ENCODE measurements at places on chromosomes 2 and 18.

GRCh38 chr2:232190796-232191195 is 187.8 kb upstream of the ALPP start:
- DNase-seq = no peak

GRCh38 chr18:36812678-36813077 is 16.1 kb downstream of the TPGS2 start:
- DNase-seq = peak; percentile 65

- no peak for DNase-seq
These were observed 34.7 kb downstream of the LRRTM1 start for GRCh38 chr2:80269806-80270205.

DNA sequence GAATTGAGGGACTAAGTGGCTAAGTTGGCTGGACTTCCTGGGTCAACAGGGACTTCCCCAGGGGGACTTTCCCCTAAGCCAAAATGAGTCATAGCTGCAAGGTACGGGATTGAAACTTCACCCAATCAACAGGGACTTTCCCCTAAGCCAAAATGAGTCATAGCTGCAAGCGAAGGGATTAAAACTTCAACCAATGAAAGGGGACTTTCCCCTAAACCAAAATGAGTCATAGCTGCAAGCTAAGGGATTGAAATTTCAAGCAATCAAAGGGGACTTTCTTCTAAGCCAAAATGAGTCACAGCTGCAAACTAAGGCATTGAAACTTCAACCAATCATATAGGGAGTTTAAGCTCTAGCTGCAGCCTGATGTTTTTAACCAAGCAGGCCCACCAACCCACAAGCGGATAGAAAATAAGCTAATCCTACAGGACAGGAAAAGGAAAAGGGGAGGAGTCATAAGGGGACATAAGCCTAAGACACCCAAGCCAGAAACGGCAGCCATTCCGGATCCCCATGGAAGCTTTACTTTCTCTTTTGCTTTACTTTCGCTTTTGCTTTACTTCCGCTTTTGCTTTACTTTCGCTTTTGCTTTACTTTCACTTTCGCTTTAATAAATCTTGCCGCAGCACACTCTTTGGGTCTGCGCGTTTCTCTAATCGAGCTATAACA is 1375.4 kb upstream of the CELF4 start:
- DNase-seq = peak; percentile 58

Data from fibroblast of pulmonary artery (primary cell).